ENCODE measurements at places on chromosomes 11 and 22. TPM values are rescaled to one million over a fixed set of nuclear protein-coding genes. Genes with fewer than 3 reads are reported as not detected.
A peak's percentile ranks its signal among the peaks of the same experiment; 100 is the strongest.

Gene IL18BP
- 5.8 TPM for total RNA-seq

Gene NUP50
- total RNA-seq, result 70.9 TPM

Gene ARSA
- 11.4 TPM for total RNA-seq

Gene TREH
- total RNA-seq, result 0.05 TPM

Gene CREB3L1
- 50.1 TPM for total RNA-seq

Gene HTR3A
- not detected for total RNA-seq

Gene INPP5J
- 1.8 TPM for total RNA-seq

Gene MPPED2
- not detected for total RNA-seq

GRCh38 chr11:78161962-78162371 is 22.5 kb upstream of the ALG8 start:
- no peak for DNase-seq

GRCh38 chr11:13287681-13288080 is 10.1 kb downstream of the BMAL1 start:
- no peak for DNase-seq

GRCh38 chr11:129972611-129973010 is 30.0 kb downstream of the PRDM10 start:
- DNase-seq, result no peak

- DNase-seq, result no peak
Observed at GRCh38 chr22:33975841-33976240, 55.6 kb upstream of the LARGE1 start.

DNA sequence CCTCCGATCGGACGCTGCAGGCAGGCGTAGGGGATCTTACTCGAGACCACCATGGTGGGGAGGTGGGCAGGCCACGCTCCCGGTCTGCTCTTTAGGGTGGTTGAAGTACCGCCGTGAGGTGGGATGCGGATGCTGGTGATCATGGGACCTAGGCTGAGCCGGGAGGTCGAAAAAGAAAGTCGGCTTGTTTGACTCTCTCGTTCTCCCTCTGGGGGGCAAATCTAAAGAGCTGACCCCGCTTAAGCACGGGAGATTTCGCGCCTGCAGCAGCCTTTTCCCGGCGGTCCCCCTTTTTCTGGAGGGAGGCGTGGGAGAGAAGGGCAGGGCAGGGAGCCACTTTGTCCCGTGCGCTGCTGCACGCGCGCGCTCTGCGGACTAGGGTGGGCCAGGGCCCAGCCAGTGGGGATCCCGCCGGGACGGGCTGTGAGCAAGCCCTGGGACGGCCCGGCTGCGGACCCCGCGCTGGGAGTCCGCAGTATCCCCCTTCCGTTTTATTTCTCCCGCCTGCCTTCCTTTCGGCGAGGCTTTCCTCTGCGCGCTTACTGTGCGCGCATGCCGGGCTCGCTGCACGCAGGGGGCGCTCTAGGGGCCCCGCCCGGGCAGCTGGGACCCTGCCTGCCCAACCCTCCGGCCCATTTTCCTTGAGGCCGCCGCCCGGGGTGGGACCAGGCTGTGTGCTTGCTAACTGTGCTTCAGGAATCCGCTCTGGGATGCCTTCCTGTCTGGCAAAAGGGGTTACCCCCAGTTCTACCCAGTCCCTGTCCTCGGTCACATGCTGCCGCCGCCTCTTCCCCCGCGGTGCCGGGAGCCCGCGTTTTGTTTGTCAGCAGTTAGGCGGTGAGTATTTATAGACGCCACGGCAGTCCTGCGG is 81.0 kb downstream of the PRR5L start:
- DNase-seq, result peak; percentile 76

GRCh38 chr11:15987046-15987445 is 369.3 kb downstream of the SOX6 start:
- DNase-seq, result no peak

DNA sequence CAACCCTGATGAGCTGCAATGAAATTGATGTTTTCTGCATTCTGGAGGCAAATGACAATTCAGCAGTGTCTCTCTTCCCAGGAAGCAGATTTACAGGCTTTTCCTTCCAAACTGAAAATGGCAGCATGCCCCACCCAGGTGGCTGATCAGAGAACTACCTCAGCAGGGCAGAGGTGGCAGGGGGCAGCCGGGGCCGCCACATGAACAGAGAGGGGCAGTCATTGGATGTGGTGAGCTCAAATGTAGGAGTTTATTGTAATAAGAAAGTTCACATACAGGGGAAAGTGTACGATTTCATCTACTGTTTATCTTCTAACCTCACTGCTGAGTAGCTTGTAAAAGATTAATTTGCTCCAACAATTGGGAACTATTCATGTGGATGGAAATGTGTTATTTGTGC is 15.7 kb upstream of the PARVA start:
- DNase-seq, result no peak

Measured in HT-29 (cell line).